WTC11 (cell line): ENCODE measurements at places on chromosomes 3 and 15. TPM values are rescaled to one million over a fixed set of nuclear protein-coding genes. Genes with fewer than 3 reads are reported as not detected.

- DNase-seq = no peak
These were observed 45.6 kb downstream of the UMPS start for GRCh38 chr3:124775877-124776276.

DNA sequence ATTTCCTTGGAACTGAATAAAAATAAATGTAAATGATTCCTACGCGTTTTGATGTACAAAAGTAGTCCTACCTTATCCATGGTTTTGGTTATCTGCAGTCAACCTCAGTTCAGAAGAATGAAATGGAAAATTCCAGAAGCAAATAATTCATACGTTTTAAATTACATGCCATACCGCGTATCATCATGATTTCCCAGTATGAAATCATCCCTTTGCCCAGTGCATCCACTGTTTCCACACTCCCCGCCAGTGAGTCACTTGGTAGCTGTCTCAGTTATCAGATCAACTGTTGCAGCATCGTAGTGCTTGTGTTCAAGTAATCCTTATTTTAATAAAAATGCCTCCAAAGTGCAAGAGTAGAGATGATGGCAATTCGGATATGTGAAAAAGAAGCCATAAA, 9.1 kb upstream of the MFSD1 start:
- no peak for DNase-seq

- DNase-seq = no peak
These were observed 442.6 kb upstream of the PDZRN3 start for GRCh38 chr3:74067296-74067695.

Gene CACNA1D
- total RNA-seq = 1.8 to 3.6 TPM (median 2.3 TPM) in 3 replicates

Gene PLCL2
- total RNA-seq = 9.1 to 11.8 TPM (median 10.4 TPM) in 3 replicates

DNA sequence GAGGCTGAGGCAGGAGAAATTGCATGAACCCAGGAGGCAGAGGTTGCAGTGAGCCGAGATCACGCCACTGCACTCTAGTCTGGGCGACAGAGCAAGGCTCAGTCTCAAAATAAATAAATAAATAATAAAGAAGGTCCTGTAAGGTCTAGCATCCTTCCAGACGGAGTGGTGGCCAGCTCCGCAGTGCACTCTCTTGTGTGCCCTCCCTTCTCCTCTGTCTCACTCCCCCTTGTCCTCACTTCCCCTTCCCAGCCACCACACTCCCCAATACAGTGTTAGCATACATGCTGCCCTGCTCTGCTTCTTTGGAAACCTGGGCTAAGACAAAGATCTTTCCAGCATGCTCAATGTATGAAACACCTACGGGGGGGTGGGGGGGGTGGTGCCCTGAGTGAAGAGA, 3.4 kb upstream of the CLN6 start:
- DNase-seq = no peak

Gene HGD
- 0.39 to 1.5 TPM (median 0.44 TPM) in 3 replicates for total RNA-seq

DNA sequence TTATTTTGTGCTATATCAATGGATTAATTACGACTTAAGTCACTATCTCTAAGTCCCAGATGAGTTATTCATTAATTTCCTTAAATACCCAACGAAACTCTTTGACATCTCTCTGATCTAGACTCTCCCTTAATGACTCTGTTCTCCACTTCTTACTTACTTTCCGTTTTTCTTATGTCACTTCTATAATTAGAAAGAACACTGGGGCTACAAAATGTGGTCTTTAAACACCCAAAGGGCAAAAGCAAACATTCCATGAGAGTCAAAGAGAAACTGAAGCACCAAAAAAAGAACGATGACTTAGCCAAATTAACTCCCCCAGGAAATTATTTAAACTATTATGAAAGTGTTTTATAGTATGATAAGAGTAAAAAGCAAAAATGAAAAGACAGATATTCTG, 166.4 kb upstream of the UBE2E2 start:
- DNase-seq = no peak

DNA sequence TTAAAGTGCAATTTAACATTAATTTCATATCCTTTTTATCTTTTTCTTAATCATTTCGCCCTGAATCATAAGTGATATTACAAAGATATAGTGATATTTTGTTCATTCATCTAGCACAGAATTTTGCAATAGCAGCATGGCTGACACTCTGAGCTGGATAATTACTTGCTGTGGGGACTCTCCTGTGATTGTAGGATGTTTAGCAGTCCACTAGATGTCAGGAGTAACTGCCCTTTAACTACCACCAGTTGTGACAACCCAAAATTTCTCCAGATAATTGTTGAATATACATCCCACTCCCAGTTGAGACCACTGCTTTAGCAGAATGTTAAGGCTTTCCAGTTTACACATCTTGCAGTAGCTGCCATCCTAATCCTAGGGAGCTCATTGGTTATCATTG, 196.8 kb upstream of the MBNL1 start:
- DNase-seq = no peak

DNA sequence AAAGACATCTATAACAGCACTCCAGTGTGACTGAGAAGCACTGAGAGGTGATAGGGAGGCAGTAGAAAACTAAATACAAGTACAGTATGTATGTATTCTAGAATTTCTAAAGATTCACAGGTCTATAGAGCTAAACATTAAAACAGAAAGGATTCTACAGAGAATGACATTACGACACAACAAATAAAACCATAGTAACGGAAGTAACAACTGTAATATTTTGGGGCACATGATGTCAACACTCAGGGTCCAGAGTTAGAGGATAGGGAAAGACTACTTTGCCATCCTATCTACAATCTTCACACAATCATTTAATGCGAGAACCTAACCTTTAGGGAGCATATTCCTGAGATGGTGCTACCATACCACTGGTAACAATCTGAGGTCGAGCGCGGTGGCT, 13.6 kb downstream of the UBXN7 start:
- DNase-seq = no peak

Gene DLEC1
- total RNA-seq = 0.81 to 1.4 TPM (median 1.1 TPM) in 3 replicates

GRCh38 chr3:23663246-23663645, 142.5 kb upstream of the UBE2E1 start:
- no peak for DNase-seq

Gene CTXND1
- total RNA-seq = 0.04 to 0.05 TPM in 2 of 3 replicates, not detected in the other

Gene PLAAT1
- total RNA-seq = 3.9 to 5.0 TPM (median 4.8 TPM) in 3 replicates

DNA sequence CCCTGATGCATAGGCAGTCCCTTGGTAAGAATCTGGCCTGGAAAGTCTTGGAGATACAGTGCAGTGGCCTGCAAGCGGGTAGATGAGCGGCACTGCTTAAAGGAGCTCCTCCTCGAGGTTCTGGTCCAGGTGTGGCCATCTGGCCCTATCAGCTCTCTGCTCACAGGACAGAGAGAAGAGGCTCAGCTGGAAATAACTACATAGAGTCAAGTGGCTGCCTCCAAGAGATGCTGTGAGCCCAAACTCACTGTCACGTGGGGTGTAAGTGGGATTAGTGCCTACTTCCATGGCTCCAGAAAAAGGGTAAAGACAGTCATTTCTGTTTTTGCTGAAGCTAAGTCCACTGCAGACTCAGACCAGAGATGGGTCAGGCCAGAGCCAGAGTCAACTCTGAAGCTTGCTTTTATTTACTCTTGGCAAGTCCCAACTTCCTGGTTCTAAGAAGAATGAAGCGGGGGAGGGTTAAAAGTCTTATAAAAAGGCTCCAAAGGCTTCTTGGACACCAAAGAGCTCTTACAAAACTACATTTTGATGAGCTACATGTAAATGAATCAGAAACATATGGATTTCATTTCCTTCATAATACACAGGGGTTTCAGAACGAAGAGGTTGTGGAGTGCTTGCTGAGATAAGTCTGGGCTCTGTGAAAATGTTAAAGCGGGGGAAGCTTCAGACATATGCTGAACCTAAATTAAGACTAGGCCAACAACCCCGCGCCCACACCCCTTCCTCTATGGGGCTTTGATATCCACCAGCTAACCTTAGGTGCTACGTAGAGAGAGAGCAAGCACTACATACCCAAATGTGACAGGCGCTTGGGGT, 77.1 kb downstream of the PDZRN3 start:
- no peak for DNase-seq

GRCh38 chr3:45409921-45410320, 21.5 kb downstream of the LARS2 start:
- no peak for DNase-seq

DNA sequence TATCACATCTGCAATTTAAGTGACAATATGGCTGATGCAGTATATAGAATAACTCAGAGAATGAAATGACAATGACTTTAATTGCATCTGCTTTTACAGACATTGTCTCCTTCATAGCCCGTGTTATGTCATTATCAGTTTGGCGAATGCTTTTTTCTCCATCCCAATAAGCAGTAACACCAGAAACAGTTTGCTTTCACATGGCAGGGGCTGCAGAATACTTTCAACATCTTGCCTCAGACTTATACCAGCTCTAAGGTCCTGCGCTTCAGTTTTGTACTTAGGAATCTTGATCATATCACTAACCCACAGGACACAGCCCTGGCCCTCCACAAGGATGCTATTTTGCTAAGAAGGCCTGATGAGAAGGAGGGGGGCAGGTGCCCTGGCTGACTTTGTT, 49.9 kb upstream of the SPESP1 start:
- DNase-seq = no peak

DNA sequence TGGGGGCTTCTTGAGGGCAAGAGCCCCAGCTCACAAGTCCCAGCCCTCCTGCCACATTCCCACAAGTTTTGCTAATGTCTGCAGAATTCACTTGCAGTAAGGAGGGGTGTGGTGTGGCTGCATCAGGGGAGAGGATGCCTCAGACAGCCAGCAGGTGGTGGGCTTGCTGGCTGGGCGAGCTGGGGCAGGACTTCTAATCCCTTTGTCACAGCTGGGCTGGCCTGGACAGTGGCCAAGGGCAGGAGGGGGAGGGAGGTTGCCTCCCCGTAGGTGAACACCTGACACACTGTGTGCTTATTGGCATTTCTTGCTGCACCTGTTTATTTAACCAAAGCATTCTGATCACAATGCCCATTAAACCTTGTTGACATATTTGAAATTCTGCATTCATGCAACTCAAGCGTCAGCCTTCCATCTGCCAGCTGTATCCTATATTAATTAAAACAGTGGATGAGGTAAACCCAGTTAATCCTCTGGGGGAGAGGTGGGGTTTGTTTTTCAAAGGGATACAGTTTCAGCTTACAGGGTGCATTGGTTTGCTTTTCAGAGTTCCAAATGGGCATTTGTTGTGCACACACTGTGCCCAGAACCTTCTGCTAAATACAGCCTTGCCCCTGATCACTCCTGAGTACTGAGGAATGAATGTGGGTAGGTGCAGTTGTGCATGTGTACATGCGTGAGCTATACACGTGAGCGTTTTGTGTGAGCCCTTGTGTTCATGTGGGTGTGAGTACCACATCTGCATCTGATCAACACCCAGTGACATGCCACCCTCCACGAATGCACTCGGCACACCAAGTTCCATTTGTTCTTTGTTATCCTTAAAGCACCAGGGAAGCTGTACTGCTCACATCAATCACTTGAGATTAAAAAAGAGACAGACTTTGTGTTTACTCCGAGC, 268.7 kb downstream of the XXYLT1 start:
- peak; percentile 68 for DNase-seq

Gene TM4SF1
- 0.44 to 0.90 TPM (median 0.48 TPM) in 3 replicates for total RNA-seq

DNA sequence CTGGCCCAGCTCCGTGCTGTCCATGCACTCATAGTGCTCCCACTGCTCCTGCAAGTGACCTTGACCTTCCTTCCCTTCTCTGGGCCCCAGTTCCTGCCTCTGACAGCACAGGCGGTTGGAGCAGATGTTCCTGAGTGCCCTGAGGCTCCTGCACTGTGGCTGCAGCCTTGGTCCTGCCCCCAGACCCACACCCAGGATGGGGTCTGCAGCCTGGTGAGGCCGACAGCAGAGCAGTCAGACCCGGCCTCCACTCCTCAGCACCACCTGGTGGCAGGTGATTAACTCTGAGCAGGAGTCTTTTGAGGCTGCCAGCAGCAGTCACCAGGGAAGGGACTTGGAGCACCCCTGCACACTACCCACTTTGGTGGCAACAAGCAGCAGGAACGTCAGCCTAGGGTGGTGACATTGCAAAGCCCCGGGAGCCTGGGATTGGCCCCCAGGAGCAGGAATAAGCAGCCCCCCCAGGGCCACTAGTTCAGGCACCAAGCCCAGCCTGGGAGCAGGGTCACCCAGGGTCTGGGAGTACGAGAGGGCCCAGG, 64.6 kb downstream of the CYP11A1 start:
- peak; percentile 86 for DNase-seq

Gene GCNT3
- 0.07 to 0.20 TPM (median 0.11 TPM) in 3 replicates for total RNA-seq

- DNase-seq = no peak
These were observed 103.3 kb upstream of the SLC2A2 start for GRCh38 chr3:171129827-171130226.

Gene CFAP20DC
- 4.9 to 6.1 TPM (median 5.7 TPM) in 3 replicates for total RNA-seq

DNA sequence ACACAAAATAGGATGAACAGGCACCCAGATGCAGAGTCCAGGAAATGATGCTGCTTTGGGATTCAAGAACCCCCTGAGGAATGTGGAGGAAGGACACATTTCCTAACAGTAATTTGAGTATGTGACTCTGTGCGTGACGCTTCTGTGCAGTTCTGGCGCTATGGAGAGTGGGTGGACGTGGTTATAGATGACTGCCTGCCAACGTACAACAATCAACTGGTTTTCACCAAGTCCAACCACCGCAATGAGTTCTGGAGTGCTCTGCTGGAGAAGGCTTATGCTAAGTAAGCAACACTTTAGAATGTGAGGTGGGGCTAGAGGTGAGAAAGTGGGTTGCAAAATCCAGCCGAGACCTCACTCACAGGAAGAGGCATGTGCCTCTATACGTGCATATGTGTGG, 28.3 kb downstream of the CAPN3 start:
- no peak for DNase-seq

GRCh38 chr3:14687360-14687759, 12.4 kb downstream of the C3orf20 start:
- no peak for DNase-seq

Gene LRRC31
- not detected in 3 replicates for total RNA-seq

Gene CA12
- total RNA-seq = 2.8 to 3.3 TPM (median 2.8 TPM) in 3 replicates

DNA sequence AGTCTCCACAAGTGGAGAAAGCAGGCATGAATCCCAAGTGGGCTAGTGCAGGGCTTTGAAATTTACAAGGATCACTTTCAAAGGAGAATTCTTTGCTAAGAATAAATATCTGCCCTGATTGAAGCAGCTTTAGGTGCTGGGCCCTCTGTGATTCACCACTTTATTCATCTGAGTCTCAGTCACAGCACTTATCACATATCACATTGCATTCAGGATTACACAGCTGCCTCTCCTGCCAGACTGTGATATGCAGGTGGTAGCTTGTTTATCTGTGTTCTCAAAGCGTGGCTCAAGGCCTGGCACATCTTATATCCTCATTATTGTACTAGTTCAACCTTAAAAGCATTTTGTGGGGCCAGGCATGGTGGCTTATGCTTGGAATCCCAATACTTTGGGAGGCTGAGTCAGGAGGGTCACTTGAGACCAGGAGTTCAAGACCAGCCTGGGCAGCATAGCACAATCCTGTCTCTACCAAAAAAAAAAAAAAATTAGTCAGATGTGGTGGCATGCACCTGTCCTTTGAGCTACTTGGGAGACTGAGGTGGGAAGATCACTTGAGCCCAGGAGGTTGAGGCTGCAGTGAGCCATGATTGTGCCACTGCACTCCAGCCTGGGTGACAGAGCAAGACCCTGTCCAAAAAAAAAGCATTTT, 156.9 kb upstream of the EIF1B start:
- no peak for DNase-seq

Gene MYNN
- 14.3 to 14.5 TPM (median 14.3 TPM) in 3 replicates for total RNA-seq

- no peak for DNase-seq
These were observed 10.2 kb downstream of the PLSCR5 start for GRCh38 chr3:146594843-146595482.

Gene EBLN2
- 2.3 to 4.3 TPM (median 3.1 TPM) in 3 replicates for total RNA-seq

Gene CCK
- total RNA-seq = 0.50 to 1.1 TPM (median 0.94 TPM) in 3 replicates

- DNase-seq = no peak
These were observed 44.4 kb downstream of the MUC20 start for GRCh38 chr3:195764961-195765706.

- DNase-seq = no peak
These were observed 665.3 kb downstream of the FHIT start for GRCh38 chr3:60585918-60586317.

- DNase-seq = no peak
These were observed 29.8 kb downstream of the THBS1 start for GRCh38 chr15:39610665-39611064.

- peak; percentile 83 for DNase-seq
These were observed at the start of gene SEMA5B for GRCh38 chr3:123027292-123028232. TSS of gene SEMA5B (minus strand) at chr3:123027763. CDS start at chr3:122961263, 66,500 bp downstream.
